ENCODE measurements at places on chromosomes 16 and 17.

GRCh38 chr17:1878419-1879121, 48.8 kb downstream of the RPA1 start:
- DNase-seq = no peak

DNA sequence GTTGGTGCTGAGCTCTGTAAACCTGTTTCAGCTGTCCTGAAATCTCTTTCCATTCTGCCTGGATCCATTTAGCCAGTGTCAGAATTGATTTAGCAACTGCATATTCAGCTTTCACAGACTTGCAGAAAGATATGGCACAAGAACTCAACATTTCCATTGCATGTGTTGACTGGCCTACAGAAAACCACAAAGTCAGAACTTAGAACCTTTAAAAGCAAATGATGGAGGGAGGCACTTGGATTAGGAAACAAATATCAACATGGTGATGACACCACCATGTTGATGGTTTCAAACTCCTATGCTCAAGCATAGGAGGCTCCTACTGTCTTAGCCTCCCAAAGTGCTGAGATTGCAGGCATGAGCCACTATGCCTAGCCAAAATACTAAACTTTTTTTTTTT, 52.3 kb upstream of the ARL6IP1 start:
- no peak for DNase-seq

- peak; percentile 33 for DNase-seq
Measured at GRCh38 chr17:15341385-15341849, at the start of gene TEKT3. TEKT3 (minus strand) TSS chr17:15341597; CDS start chr17:15331585, 10,012 bp downstream.

DNA sequence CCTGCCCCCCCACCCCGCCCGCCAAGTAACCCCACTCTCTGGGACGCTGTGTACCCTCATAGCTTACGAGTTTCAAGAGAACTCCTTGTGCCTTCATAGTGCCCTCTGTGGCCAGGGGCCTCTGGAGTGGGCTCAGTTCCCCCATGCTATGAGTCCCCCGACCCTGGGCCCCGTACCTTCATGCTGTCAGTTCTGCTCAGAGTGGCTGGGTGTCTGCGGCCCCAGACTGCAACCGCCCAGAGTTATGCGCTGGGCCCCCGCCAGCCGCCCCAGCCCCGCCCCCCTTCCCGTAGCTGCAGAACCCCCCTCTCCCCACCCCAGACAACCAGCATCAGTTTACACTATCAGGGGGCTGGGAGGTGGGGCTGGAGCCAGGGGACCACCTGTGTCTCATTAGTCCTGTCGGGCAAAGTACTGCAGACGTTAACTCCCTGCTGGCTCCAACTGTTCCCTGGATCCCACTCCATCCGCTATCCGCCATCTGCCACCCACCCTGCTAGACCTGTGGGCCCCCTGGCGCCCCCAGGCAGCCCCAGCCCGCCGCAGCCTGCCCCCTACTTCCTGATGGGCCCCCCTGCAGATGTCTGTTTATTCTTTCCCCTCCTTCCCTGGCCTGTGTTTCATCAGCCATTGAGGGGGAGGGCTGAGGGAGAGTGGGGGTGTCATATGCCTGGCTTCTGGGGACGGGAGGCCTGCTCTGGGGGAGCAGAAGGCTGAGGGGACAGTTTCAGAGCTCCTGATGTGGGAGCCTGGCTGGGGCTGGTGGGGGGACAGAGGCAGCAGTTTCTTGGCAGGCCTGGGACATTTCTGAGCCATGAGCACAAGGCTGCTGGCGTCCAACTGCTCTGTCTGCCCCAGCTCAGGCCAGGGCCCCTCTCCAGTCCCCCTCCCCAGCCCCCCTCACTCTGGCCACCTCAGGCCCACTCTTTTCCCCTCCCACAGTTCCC, at the start of gene MFAP4:
MFAP4 (minus strand) TSS at position 217 of the 947 bp plus-strand sequence; CDS start at position 182, 35 bp downstream.
- DNase-seq = no peak

- no peak for DNase-seq
Measured at GRCh38 chr16:59596693-59597092, 862.6 kb upstream of the GOT2 start.

DNA sequence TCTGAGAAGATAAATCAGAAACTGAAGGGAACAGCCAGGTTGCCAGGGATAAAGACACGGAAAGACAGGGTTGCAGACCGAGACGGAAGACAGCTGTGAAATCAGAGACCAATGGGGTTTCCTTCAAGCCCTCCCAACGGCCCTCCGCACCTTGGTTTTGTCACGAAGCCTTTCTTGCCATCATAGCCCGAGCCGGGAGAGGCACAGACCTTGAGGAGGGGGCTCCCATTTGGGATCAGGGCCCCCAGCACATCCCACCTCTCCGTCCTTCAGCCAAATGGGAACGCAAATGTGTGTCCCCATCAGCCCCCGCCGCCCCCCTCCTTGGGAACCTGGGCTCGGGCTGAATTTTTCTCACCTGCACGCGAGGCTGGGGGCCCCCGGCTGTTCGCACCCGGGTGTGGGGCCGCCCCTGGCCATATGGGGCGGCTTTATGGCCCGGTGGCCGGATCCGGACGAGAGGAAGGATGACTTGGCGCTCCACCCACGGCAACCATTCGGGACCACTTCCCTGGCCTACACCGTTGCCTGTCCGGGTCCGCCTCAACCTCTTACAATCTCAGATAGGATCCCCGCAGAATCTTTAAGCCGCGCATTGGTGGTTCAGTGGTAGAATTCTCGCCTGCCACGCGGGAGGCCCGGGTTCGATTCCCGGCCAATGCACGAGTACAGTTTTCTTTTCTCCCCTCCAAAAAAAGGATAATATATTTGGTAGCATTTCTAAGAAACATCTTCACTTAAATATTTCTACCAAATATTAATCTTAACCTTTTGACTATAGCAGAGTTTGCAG, 1.4 kb upstream of the HES7 start:
- DNase-seq = peak; percentile 69

- DNase-seq = no peak
Measured at GRCh38 chr16:58413359-58413758, 21.1 kb downstream of the GINS3 start.

- DNase-seq = no peak
Measured at GRCh38 chr17:42997390-42997983, 732 bp upstream of the RPL27 start.

- no peak for DNase-seq
Measured at GRCh38 chr16:79838496-79839259, 238.1 kb upstream of the MAF start.

DNA sequence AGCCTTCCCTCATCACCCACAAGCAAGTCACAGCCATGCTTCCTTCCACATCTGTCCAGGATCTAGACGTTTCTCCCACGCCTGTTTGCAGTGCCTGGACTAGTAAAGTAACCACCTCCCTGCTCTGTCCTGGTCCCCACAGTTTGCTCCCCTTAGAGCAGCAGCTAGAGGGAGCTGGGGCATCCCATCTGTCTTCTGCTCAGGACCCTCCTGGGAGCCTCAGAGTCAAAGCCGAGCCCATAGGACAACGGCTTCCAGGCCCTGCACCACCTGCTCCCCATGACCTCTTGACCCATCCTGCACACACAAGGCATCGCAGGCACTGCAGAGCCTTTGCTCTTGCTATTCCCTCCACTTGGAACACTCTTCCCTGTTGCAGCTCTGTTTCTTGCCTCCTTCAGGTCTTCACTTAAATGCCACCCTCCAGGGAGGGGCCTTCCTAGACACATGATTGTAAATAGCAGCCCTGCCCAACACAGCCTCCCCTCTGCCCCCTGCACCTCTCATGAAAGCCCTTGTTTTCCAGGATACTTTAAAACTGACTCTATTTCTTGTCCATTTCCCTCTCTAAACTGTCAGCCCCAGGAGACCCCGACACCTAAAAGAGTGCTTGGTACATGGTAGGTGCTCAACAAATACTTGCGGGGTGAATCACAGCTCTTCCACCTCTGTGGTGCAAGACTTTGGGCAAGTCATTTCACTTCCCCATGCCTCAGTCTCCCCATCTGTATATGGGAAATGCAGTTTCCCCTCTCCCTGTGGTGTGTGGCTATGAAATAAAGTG, 3.1 kb downstream of the NATD1 start:
- DNase-seq = no peak

DNA sequence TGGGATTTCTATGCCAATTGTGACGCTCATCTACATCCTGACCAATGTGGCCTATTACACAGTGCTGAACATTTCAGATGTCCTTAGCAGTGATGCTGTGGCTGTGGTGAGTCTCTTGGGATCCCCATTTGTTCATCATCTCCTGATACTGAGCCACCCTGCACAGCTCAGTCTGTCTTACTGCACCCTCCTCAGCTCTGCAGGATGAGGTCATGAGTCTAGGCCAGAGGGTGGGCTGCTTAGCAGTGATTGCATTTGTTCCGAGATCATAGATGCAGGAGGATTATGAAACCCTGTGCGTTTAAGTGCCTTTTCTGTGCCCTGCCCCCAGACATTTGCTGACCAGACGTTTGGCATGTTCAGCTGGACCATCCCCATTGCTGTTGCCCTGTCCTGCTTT, 19.5 kb downstream of the SLC7A6OS start:
- peak; percentile 48 for DNase-seq

DNA sequence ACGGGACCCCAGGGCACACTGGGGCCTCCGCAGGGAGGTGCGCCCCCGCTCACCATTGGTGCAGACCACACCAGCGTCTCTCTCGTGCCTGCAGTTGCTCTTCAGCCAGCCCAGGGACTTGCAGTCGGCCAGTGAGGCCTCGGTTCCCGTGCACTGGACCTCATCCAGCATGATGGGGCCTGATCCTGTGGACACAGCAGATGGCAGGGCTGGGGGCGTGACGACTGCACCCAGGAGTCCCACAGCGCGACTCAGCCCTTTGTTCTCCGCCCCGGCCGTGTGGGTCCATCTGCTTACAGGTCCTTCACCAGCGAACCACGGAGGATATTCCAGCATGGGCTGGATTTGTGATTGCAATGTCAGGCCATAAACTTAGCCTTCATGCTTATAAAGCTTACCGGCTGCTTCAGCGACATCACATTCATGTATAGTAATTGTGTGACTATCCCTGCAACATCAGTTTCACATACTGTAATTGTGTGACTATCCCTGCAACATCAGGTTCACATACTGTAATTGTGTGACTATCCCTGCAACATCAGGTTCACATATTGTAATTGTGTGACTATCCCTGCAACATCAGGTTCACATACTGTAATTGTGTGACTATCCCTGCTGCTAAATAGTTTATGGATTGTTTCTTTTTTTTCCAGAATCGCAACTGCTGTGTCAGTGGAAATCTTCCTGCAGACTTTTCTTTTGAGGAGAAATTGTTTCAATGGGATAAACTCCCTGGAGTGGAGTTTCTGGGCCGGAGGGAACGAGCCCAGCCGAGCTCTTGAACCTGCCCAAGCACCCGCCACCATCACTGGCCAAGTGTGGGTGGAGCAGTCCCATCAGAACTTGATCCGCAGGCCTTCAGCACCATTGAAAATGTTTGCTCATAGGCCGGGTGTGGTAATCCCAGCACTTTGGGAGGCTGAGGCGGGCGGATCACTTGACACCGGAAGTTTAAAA, 4.8 kb downstream of the LGALS3BP start:
- peak; percentile 42 for DNase-seq

DNA sequence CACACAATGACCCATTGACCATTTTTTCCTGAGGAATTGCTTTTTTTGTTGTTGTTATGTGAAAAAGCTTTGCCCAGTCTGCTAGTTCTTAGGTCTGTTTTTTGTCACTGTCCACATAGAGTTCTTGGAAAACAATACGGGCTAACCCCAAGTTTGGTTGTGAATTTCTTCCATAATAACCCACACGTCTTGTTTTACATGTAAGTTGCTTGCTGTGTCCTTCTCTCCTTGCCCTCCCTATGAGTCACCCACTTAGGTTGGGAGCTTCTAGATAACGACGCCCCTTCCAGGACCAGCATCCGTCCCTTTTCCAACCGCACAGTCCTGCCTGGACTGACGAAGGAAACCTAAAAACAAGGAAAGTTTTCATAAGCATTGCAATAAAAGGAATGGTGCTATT, 175.3 kb upstream of the HS3ST3A1 start:
- DNase-seq = no peak

- no peak for DNase-seq
Measured at GRCh38 chr16:85498607-85499006, 114.5 kb upstream of the GSE1 start.

- DNase-seq = no peak
Measured at GRCh38 chr16:53232826-53233529, 178.2 kb downstream of the CHD9 start.

DNA sequence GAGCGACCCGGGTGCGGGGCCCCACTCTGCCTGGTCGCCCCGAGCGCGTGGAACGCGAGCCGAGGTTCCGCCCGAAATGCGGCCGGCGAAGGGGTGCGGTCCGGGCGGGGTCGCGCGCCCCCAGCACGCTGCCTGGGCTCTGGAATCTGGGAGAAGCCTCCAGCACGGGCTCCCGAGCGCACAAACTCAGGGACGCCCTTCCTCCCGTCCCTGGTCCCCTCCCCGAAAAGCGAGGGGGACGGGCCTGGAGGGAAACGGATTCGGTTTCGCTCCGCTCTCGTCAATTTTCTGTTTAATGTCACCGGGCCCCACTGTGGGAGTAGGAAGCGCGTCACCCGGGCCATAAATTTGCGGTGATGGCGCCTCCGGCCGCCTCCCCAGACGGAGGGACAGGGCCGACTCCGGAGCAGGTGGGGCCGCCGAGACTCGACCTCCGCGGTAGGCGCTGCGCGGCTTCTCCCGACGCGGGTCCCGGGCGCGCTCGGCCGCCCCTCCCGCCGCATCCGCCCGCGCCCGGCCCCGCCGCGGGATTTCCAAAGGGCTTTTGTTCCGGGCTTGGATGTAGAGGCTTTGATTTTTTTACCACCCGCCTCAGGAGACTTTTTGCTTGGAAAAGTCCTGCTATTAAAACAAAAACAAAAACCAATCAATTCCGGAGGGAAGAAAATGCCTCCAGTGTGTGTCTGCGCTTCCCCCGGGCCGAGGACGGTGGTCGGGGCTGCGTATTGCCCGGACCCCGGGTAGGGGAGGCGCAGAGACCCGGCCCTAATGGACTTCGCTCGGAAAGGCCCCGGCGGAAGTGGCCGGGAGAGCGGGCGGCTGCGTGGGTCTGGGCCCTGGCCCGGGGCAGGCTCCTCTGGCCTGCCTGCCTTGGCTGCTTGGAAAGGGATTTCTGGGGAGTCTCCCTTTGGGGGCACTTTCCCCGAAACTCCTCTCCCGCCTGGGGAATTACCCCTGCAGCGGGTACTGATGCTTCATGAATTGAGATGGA, 7.9 kb upstream of the BAHCC1 start:
- DNase-seq = peak; percentile 96

DNA sequence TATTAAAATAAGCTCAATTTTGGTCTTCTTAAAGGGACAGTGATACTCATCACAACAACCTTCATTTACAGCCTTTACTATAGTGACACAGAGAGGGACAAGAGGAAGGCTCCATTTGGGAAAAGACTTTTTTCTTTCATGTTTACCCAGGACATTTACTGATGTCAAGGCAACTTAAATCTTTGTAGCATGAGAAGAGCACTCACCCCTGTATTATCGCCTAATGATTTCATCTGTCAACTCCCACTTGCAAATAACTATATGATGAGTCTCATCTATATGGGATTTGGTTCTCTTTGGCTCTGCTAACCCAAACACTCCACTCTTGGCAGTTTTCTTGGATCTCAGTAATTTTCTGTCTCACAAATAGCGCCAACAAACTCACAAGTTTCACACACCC, 24.1 kb downstream of the BLMH start:
- no peak for DNase-seq

- peak; percentile 64 for DNase-seq
Measured at GRCh38 chr16:12815361-12815760, 11.7 kb upstream of the CPPED1 start.

- no peak for DNase-seq
Measured at GRCh38 chr16:57043248-57043647, 49.1 kb upstream of the CPNE2 start.
